ENCODE measurements at places on chromosomes 5 and 9.

- no peak for DNase-seq
Observed at GRCh38 chr5:175520321-175520720, 42.0 kb downstream of the SFXN1 start.

DNA sequence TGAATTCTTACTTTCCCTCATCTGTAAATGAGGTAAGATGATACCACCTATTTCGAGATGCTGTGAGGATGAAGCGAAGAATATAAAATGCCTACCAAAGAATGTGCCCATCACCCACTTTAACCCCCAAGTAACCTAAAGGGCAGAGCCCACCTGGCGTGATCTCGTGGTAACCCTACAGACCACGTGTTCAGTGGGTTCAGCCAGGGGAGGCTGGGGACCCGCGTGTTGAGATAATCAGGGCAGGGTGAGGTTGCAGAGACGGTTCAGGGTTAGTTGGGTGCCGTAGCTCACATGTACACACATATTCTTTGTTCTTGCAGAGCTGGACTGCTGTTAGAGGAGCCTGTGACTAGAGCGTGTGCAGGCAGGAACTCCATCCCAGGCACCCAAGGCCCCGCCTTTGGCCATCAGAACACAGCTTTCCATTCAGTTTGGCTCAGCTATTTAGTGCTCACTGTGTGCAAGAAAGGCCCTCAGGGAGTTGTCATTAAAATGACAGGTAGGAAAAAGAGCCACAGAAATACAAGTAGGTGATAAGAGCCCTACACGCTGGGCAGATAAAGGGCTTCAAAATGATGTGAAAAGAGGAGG lies 56.5 kb upstream of the HAND1 start:
- DNase-seq = no peak

DNA sequence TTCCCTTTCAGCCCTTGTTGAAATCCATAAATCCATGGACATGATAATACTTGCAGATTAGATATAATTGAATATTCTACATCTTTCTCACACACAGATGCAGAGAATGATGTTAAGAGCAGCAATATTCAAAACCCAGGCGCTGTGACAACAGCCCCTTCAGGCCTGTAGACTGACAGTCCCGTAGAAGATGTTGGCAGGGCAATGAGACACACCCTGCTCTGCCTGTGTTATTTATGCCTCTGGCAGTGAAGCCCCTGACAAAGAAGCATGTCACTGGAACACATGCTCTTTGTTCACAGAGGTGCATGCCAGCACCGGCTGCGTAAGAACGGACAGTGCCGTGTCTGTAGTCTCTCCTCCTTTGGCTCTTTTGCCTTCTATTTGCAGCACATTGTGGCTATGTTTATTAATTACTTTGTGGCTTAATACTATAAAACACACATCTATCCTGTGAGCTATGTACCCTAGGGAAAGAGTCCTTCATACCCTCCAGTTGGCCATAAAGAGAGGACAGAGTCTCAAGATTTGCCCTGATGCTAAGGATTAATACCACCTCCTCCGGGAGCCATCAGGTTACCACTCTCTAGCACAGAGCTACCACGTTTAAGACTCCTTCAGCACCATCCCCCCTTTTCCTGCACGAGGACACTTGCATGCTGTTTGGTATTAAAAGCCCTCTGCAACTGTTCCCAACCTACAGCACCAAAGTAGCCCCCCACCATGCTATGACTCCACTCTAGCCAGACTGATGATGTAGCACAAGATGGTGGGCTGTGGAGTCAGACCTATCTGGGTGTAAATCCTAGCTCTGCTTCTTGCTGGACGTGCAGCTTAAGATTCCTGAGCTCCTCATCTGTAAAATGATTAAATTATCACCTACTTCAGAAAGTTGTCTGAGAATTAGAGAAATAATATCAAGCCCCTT lies 2.0 kb upstream of the ANP32B start:
- DNase-seq = peak; percentile 64

DNA sequence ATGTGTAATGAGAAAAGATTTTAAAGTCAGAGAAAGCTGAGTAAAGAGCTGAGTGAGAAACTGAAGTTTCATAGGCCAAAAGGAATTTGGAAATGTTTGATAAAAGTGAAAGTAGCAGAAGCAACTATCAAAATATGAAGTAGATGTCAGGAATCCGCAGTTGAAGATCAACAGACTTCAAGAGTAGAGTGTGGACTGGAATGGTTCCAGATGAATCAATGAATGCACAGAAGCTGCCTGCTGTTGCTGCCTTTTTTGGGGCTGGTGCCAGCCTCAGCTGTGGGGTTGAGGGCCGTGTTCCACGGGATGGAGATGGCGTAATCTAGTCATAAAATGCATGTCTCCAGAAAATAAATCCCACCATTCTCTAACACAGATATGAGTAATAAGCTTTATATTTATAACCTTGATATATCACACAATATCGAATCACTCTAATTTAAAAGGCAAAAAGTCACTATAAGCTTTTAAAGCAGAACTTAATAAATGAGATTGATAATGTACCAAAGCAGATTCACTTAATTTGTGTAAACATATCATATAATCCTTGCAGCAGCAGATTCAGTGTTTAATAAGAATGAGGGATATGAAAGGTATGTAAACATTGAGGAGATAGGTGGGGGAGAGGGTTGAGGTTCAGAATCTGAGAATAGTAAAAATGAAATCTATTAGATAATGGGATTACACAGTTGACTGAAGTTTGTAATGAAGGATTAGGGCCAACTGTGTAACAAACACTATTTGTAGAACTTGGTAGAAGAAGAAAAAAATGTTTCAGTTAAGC lies 652.3 kb upstream of the FTMT start:
- DNase-seq = peak; percentile 34

GRCh38 chr9:111099199-111100008 lies 61.1 kb upstream of the LPAR1 start:
- DNase-seq = no peak

GRCh38 chr5:138241688-138242571 lies 28.8 kb upstream of the CDC23 start:
- DNase-seq = peak; percentile 35

- DNase-seq = no peak
Observed at GRCh38 chr9:128731691-128732090, 7.8 kb upstream of the ZDHHC12 start.

DNA sequence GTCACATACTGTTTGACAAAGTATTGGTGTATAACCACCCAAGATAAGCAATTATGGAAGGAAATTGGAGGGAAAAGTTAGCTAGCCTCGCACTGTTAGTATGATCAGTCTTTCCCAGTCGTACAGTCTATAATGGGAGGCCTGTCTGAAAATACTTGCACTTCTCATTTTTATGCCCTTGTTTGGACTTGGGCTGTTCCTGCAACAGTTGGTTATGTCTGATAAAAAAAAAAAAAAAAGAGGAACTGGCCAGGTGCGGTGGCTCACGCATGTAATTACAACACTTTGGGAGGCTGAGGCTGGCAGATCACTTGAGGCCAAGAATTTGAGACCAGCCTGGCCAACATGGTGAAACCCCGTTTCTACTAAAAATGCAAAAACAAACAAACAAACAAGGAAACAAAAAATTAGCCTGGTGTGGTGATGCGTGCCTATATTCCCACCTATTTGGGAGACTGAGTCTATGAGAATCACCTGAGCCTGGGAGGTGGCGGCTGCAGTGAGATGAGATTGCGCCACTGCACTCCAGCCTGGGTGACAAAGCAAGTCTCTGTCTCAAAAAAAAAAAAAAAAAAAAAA lies 58.3 kb upstream of the ANKRD33B start:
- DNase-seq = no peak

GRCh38 chr9:137697832-137698231 lies 79.0 kb downstream of the EHMT1 start:
- DNase-seq = no peak

DNA sequence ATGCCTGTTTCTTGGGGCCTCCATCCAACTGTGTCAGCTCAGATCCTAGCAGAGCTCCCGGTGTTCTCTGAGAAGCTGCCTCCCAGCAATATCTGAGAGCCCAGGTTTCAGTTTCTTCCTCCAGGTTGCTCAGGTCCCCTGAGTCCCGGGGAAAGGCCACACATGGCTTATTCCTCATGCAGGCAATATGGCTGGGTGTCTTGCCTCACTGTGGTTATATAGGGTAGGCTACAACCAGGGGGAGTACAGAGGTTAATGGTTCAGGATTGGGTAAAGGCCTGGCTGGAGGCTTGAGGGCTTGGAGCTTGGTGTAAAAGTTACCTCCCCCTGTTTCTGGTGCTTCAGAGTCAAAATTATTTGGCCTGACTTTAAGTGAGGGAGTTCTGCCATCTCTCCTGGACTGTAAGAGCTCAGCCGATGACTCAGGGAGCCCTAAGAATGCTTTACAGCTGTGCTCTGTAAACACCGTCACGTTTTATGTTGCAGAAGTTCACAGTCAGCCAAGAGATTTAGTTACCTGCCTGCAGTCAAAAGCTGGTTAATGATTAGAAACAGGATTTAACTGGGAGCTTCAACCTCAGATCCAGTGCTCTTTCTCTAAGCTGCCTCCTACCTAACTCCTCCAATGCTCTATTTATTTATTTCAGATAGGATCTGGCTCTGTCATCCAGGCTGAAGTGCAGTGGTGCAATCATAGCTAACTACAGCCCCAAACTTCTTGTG lies 24.3 kb upstream of the UBAP2 start:
- no peak for DNase-seq

- DNase-seq = no peak
Observed at GRCh38 chr9:5178126-5178805, 7.2 kb downstream of the INSL6 start.

DNA sequence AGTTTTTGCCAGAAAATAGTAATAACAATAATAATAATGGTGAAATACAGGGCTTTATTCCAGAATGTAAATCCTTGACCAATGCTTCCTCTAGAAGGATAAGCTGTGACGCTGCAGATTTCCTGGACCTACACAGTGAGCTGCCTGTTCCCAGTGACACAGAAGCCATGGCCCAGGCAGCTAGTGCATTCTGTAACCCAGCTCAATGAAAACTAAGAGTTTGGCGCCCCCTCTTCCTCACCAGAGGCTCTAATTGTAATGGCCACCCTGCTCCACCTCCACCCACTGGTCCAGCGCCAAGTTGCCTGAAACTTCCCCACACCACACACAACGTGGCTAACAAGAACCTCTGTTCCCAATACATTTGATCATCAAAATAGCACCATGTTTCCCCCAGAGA lies 248.1 kb downstream of the CETN3 start:
- peak; percentile 67 for DNase-seq

DNA sequence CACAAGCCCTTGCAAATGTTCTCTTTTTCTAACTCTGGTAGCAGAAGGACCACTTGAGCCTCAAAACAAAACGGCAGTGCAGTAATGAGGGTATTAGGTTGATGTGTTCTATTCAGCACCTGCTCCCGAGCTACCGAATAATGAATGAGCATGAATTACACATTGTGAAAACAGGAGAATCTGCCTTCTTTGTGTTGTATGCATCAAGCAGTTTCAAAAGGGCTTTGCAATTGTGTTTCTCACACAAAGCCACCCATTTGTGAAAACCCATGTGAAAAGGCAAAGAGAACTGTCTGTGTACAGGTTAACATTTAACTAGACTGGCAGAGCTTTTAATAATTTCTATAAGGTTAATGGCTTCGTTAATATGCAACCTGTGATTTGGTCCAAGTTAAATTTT lies 97.8 kb downstream of the STK32A start:
- DNase-seq = no peak

- DNase-seq = no peak
Observed at GRCh38 chr9:84955971-84956370, 286.4 kb downstream of the NTRK2 start.

DNA sequence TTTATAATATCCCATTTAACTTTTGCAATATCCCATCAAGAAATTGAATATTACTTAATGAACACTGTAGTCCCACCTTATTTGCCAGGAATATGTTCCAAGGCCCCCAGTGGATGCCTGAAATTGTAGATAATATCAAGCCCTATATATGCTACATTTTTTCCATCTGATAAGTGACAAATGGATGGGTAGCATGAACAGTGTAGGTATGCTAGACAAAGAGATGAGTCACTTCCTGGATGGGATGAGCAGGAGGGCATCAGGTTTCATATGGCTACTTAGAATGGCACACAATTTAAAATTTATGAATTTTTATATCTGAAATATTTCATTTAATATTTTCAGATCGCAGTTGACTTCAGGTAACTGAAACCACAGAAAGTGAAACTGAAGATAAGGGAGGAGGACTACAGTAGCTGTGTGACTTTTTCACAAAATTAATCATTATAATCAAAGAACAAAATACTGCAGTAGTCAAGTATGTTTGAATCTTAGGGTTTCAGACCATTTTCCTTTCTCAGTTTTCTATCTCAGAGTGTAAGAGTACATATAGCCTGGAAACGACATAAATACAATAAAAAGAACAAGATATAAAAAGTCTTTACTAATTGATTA lies 636.4 kb upstream of the ARRDC3 start:
- no peak for DNase-seq

GRCh38 chr5:21765406-21765805 lies 1087.7 kb downstream of the CDH12 start:
- DNase-seq = no peak

- peak; percentile 62 for DNase-seq
Observed at GRCh38 chr5:41835645-41836044, 34.6 kb downstream of the OXCT1 start.

DNA sequence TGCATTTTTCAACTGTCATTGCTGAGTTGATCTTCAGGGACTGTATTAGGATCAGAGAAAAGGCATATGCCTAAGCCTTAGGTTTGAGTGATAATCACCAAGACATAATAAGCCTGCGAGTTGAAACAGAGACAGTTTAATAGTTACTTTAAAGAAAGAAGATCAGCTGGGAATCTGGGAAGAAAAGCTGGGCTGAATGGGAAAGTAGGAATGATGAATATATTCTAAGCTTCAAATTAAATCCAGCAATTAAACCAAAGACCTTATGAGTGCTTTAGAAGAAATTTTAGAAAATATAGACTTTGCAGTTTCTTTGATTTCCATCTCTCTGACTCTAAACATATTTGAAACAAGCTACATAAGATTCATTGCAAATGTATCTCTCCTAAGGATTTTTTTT lies 222.3 kb downstream of the ENC1 start:
- DNase-seq = no peak

DNA sequence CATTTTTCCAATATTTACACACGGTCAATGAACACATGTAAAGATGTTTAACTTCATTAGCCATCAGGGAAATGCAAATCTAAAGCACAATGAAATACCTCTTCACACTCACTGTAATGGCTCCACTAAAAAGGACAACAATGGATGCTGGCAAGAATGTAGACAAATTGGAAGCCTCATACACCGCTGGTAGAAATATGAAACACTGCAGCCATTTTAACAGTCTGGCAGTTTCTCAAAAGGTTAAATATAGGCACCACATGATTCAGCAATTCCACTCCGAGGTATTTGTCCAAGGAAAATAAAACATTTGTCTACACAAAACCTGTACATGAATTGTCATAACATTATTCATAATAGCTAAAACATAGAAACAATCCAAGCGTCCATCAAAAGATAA lies 20.0 kb downstream of the RNF145 start:
- DNase-seq = no peak

All from left cardiac atrium (tissue), 4 donors.